Stimulated activated CD4-positive, alpha-beta T cell treated with anti-CD3 and anti-CD28 coated beads, Interleukin-1b, Interleukin-23, amount 100 ng/mL, for 1 hour (primary cell): ENCODE measurements at places on chromosomes 3 and 15.

GRCh38 chr3:101878589-101878988, 29.3 kb downstream of the NFKBIZ start:
- DNase-seq = no peak

DNA sequence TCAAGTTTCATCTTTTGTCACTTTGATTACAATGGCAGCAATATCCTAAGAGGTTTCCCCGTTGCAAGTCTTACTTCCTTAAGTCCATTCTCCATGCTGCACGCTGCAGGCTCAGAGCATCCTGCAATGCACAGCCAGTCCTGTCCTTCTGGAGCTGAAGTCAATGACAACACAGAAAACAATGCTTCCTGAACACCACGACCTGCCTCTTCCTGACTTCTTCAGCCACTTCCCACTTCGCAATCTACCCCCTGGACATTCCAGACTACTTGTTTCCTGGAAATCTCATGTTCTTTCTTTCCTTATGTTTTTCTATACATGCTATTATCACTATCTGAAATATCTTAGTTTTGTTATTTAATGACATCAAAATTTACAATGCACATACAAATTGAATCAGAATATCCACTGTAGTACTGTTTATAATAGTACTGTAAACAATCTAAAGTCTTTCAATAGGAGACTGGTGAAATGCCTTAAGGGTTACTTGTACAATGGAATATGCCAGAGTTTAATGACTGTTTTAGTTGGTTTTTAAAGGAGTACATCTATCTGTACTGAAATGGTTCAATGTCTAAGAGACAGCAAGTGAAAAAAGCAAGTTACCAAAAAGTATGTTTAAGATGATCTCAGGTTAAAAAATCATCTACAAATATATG, 113.7 kb upstream of the PRTG start:
- no peak for DNase-seq

- no peak for DNase-seq
Observed at GRCh38 chr3:195570344-195570743, 13.4 kb downstream of the APOD start.

DNA sequence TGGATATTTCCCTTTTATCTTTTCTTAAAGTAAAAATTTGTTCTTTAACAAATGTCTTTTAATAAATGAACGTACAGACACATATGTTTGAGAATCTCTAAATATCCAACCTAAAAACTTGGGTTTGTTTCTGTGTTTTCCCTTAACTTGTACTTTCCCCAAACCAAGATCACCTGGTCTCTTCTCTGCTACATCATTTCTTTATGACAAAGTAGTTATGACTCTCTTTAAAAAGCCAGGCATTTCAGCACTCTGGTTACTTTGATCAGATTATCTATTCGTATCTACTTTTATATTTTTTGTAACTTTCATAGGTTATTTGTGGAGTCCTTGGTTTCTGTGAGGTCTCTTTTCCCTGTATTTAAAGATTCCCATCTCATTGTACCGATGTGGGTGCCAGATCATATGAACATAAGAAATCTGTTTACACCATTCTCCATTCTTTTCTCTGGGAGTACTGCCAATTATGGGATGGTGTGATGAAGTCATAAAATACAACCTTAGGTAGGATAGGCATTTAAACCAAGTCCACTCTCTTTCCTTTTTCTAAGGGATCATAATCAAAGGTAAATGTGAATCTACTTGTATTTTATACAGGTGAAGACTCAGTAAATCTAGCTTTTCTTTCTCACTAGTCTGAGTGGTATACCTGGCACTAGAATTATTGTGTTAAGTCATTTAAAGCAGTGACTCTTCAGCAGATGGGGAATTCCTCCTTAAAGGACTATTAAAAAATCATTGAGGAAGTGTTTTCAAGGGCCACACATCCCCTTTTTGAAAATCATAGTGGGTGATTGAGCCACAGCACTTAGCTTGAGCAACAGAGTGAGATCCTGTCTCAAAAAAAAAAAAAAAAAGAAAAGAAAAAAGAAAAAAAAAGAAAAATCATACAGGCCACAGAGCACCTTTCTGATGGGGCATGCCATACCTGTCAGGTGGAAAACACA, 12.4 kb upstream of the NFKBIZ start:
- DNase-seq = no peak

DNA sequence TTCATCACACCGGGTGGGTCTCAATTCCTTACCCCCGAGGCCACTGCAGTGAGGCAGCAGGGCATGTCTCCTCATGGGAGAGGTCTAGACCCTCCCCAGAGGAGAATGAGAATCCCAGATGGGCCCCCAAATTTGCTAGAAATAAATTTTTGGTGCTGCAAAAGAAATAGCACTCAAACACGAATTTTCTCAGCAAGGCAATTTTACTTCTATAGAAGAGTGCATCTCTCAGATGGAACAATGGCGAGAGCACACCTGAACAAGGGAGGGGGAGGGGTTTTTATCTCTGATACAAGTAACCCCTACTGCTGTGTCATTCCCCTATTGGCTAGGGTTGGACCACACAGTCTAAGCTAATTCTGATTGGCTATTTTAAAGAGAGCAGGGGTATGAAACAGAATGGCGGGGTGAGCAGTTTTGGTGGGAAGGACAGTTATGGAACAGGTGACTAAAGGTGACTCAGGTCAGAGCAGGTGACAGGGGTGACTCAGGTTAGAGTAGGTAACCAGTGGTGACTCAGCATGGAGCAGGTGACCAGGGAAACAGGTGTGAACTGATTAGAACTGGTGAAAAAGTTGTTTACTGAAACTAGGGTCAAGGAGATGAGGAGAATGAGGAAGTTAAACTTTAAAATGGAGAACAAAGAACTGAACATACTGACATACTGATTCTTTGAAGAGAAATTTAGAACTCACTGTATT, 93.0 kb upstream of the WNT7A start:
- DNase-seq = no peak

GRCh38 chr3:72746430-72747411, 101.5 kb downstream of the SHQ1 start:
- no peak for DNase-seq
